Stimulated activated CD4-positive, alpha-beta T cell treated with anti-CD3 and anti-CD28 coated beads, Interleukin-1b, Interleukin-23, amount 100 ng/mL, for 1 hour (primary cell): ENCODE measurements at places on chromosomes 1 and 21.

- no peak for DNase-seq
Measured at GRCh38 chr1:151693057-151693651, 23.4 kb downstream of the CELF3 start.

DNA sequence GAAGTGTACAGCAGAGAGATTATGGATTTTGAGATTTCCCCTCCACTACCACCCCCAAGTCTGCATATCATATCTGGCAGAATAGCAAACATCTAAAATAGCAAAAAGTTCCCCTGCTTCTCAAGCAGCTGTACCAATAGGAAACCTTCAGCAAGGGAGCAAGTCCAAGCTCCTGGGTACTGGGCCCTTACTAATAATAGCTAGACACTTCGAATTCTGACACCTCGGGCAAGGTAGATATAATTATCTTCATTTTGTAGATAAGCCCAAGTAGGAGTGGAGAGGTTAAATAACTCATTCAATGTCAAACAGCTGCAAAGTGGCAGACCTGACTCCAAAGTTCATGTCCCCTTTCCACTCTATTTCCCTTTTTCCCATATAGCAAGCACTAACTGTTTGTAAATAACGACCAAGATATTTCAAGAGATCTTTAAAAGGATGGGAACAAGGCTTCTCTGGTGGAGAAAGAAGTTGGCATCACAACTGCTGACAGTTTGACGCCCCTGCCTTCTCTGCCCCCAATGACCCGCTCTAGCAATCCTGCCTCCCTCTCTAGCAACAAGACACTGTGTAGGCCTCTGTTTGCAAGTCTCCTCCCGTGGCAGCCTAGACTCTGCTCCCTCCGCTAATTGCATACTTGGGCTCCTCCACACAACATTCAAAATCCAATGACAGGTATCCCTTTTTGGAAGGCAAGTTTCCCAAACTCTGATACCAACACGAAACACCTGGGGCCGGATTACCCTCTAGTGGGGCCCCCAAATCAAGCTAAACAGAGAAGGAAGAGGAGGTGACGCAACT, 18.7 kb upstream of the ADAR start:
- no peak for DNase-seq

GRCh38 chr1:65151641-65152040, 3.6 kb downstream of the AK4 start:
- DNase-seq, result no peak

DNA sequence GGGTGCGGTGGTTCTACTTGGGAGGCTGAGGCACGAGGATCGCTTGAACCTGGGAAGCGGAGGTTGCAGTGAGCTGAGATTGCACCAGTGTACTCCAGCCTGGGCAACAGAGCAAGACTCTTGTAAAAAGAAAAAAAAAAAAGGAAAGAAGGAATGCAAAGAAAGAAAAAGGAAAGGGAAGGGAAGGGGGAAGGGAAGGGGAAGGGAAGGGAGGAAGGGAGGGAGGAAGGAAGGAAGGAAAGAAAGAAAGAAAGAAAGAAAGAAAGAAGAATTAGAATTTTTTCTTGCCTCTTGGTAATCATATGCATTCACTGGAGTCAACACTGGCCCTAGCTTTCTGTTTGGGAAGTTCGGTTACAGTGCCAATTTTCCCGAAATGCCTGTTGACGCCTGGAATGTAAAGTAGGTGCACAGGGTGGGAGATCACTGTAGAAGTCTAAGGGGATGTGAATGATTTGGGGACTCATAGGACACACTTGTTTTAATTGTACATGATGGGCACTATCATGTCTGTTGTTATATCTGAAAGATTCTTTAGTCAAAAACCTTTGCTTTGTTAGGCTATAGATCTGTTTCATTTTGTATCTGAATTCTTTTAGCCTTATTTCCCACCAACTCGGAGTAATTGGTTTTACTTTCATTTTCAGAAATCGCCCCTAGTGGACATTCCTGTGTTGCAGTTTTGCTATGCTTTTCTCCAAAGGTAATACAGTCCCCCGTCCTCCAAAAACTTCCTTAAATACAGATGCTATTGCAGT, 59.8 kb upstream of the MORC3 start:
- DNase-seq, result peak; percentile 8

GRCh38 chr1:156419854-156420204, 50.8 kb downstream of the RHBG start:
- no peak for DNase-seq

- DNase-seq, result no peak
Measured at GRCh38 chr1:159743651-159744410, 29.4 kb upstream of the CRP start.

DNA sequence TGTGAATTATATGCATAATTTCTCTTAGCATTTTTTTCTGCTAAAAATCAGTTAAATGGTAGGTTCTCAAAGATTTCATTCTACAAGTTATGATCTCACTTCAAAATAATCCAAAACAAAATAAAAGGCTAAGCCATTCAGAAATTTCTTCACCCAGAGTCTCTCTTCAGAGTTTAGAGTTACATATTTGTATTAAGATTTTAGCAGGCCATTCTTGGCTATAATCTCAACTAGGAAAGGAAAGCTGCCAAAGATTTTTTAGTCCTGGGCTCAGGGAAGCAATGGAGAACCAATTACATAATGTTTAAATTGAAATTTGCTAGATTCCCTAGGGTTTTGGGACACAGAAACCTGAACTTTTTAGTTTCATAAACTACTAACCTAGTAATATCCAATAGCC, 245.0 kb downstream of the USH2A start:
- no peak for DNase-seq

- no peak for DNase-seq
Measured at GRCh38 chr1:79197421-79197820, 190.9 kb upstream of the ADGRL4 start.

GRCh38 chr1:17627239-17628052, 87.9 kb downstream of the ARHGEF10L start:
- no peak for DNase-seq

DNA sequence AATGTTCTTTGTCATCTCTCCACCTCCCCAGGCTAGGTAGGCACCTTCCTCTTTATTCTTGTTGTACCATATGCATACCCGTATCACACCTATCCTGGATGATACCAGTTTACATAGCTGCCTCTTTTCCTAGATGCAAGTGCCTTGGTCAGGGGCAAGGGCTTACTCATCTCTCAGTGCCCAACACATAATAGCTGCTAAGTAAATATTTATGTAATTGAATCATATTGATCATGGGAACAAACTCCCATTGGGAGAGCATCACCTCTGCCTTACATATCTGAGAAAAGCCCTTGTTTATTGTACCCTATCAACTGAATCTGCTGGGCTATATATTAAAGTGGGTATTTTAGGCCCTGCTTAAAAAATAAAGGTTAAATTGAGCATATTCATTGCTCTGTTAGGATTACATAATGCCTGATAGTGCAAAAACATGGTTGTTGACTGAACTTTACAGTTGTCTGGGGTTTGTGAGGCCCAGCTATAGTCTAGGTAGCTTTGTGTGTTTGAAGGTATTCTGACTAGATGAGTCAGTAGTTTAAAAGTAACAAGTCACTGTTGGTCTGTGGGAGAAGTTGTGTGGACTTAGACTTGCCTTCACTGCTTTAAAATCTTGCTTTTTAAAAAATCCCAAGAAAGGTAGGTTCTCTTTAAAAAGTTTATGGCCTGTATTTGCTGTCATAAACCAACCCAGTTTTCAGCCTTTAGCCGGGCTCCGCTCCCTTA, 82.6 kb downstream of the OLFML2B start:
- DNase-seq, result no peak
